ENCODE measurements at places on chromosomes 1 and 21.

DNA sequence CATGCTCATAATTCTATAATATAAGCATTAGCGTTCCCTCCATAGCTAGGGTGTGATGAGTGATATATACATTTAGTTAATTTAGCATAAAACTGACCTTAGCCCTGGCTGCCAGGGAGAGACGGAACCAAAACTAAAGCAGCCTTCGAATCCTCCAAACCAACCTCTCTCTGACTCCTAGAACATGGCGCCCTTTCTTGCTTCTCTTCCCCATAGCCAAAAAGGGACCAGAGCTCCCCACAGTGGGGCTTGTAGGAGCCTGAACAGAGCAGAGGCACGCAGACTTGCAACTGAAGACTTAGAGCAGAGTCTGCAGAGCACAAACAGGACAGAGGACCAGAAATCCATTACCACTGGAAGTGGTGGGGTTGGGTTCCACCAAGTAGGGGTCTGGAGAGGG lies 17.7 kb downstream of the IRF2BP2 start:
- DNase-seq: no peak

DNA sequence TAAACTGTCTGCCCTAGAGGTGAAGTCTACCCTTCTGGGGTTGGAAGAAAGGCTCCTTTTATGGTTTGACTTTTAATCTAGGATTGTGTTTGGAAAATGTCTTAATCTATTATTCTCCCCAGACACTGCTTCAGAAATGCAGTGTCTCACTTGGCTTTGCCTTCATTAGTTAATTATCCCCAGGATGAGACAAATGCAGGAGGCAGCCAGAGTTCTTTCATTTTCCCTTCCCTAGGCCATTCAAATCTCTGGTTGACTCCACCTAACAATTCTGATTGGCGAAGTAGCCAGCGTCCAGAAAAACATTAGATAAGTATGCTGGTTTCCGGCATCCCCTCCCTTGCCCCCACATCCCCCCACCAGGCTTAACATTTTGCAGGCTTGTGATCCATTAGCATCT lies 325.8 kb upstream of the PBX1 start:
- no peak for DNase-seq

GRCh38 chr1:27118440-27118689 lies 36.6 kb downstream of the SLC9A1 start:
- no peak for DNase-seq

- no peak for DNase-seq
Measured at GRCh38 chr21:35682904-35683549, 377.3 kb downstream of the SETD4 start.

- no peak for DNase-seq
Measured at GRCh38 chr21:41048145-41048544, 119.8 kb upstream of the BACE2 start.

DNA sequence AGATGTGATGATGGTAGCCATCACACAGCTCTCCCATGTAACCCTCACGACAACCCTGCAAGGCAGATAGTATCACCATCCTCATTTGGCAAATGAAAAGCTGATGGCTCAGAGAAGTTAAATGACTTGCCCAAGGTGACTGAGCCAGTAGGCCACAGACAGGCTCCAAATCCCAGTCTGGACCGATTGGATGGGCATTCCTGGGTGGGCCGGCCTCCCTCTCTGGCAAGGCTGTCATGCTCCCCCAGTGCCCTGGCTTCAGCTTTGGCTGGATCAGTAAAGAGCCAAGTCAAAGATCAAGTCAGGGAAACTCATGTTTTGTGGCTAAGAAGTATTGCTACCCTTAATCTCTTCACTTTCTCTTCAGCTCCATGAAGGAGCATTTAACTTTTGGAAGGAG lies 41.2 kb downstream of the CDCP2 start:
- no peak for DNase-seq

DNA sequence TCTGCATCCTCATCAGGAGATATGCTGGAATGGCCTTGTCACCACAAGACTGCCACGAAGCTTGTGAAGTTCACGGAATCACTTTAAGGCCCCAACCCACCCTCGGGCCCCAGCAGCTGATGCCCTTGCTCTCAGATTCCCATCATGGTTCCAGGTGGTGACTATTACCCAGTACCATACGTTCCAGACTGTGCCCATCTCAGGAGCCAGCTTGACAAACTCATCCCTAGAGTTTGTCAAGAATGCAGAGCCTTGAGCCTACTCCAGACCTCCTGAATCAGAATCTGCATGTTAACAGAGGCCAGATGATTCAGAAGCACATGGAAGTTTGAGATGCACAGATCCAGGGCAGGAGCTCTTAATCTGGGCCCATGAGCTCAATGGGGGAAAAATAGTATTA lies 53.9 kb upstream of the RBM15 start:
- DNase-seq: no peak

- DNase-seq: no peak
Measured at GRCh38 chr1:25256578-25256965, 9.3 kb upstream of the RSRP1 start.

DNA sequence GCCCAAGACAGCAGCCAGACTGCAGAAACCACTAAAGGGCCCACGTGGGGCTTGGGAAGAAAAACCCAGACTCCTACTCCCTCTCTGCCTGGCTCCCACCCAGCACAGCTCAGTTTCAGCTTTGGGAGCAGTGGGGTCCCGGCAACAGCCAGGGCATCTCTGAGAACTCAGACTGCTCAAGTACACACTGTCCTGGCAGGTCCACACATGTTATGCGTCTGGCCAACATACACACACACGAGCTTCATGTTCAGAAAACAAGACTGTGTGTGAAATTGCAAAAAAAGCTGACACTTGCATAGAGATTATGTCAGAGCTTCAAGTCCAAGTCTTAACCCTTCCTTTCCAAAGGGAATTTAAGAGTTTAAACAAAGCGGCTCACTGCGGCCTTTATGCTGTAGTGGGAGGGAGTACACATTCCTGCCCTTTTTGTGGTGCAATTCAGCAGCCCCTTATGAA lies 136.6 kb upstream of the CD34 start:
- no peak for DNase-seq

- DNase-seq: no peak
Measured at GRCh38 chr1:41734201-41734970, 184.3 kb downstream of the HIVEP3 start.

DNA sequence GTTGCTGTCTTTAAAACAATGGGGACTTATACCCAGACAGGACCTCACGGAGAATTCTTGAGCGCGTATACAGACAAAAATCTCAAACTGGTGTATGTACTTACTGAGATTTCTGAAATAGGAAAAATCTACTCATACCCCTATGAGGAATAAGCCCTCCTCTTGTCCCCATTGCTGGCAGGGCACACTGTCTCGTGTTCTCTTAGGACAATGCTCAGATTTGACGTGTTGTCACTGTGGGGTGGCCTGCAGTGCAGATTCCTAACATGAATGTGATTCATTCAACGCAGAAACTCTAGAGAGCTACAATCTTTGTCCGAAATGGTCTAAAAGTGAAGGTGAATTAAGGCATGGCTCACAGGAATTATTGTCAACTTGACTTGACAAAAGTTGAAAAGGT lies 31.1 kb upstream of the PDE9A start:
- DNase-seq: no peak

GRCh38 chr1:164635059-164635802 lies 76.2 kb downstream of the PBX1 start:
- no peak for DNase-seq

DNA sequence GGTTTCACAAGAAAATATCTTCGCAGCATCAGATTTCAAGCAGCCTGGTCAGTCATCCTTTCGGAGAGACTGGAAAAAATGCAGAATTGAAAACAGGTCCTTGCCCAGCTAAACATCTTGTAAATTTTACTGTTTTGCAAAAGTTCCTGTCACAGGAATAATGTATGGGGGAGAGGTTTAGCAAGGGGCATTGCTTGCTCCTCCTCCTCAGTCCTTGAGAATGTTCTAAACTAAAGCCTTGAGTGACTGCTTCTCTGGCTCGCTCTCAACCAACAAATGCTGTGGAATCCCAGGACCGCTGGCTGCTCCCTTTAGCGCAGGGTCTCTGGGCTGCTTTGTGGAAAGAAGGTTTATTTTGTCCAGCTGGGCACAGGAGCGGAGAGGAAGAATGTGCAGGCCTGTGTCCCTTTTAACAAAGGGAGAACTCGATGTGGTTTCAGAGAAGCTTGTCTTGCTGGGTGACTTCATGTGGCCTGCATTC lies 33.6 kb upstream of the FHAD1 start:
- DNase-seq: no peak

- no peak for DNase-seq
Measured at GRCh38 chr1:177905686-177906085, 64.2 kb downstream of the SEC16B start.

DNA sequence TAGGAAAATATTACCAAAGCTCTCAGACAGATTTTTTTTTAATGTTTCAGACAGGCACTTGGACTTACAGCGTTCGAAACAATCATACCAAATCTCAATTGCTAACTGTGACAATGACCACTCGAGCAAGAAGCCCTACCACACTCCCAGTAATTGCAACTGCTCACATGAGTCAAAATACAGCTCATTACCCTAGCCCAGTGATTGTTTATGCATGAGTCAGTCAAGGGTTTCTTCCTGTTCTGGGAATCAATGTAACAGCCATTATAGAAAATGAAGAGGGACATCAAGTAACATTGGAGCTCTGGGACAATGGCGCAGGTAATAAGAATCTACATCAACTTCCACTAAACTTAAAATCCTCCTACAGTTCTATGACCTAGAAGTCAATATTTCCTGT lies 56.1 kb upstream of the SH3GLB1 start:
- no peak for DNase-seq

- DNase-seq: no peak
Measured at GRCh38 chr1:210938416-210938925, 195.5 kb downstream of the KCNH1 start.

DNA sequence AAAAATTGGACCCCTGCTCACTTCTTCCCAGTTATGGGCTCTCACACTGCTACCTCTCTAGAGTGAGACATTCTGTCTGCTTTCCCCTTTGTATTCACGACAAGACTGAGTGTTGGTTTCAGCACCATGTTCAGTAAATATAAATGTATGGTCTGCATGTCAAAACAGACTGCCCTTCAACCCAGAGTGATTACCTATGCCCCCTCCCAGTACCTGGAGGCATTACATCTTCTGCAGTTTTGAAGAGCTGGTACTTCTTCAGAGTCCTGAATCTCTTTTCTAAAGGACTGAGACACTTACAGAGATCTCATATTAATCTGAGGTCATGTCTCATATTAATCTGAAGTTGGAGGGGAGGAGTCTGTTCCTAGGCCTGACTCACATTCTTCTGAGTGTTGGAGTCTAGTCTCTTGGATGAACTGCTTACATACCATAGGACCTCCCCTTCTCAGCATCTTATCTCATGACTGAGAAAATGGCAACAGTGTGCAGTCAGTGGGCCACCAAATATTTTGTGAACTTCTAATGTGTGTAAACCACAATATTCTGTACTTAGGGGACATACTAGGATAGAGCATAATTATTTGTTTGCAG lies 80.3 kb downstream of the RGL1 start:
- DNase-seq: no peak

- no peak for DNase-seq
Measured at GRCh38 chr1:22142315-22143064, 407 bp downstream of the WNT4 start.

- no peak for DNase-seq
Measured at GRCh38 chr1:39081271-39082009, 55.3 kb downstream of the NDUFS5 start.

DNA sequence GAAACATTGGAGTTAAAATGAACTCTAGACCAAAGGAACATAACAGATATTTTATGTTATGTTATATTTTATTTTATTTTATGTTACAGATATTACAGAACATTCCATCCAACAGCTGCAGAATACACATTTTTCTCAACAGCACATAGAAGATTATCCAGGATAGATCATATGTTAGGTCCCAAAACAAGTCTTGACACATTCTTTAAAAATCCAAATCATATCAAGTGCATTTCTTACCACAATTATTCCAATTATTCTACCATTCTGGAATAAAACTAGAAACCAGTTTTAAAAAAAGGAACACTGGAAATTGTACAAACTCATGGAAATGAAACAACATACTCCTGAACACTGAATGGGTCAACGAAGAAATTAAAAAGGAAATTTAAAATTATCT lies 30.9 kb upstream of the PIGK start:
- DNase-seq: no peak

GRCh38 chr1:172536256-172536655 lies 3.3 kb downstream of the SUCO start:
- no peak for DNase-seq

GRCh38 chr1:29517251-29518086 lies 281.1 kb downstream of the PTPRU start:
- no peak for DNase-seq

- DNase-seq: peak; percentile 24
Measured at GRCh38 chr1:167439301-167439988, 78.9 kb downstream of the CD247 start.

- DNase-seq: no peak
Measured at GRCh38 chr1:73943270-73943669, 254.7 kb downstream of the LRRIQ3 start.

- DNase-seq: no peak
Measured at GRCh38 chr1:8112611-8113261, 86.6 kb upstream of the ERRFI1 start.

DNA sequence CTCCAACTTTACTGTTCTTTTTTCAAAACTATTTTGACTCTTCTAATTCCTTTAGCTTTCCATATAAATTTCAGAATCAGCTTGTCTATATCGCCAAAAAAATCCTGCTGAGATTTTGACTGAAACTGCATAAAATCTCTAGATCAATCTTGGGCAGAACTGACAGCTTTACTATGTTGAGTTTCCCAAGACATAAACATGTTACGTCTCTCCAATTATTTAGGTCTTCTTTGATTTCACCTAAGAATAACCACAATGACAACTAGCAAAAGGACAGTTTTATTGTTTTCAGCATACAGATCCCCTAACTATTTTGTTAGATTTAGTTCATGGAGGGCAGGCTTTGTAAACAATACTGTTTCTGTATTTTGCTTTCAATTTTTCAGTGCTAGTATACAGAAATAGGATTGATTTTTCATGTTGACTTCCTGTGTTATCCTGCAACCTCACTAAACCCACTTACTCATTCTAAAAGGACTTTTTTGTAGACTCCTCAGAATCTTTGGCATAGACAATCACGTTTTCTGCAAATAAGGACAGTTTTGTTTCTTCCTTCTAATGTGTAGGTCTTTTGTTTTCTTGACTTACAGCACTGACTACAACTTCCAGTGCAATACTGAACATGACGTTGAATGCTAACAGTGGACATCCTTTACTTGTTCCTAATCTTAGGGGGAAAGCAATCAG lies 63.4 kb downstream of the NPHP4 start:
- no peak for DNase-seq

DNA sequence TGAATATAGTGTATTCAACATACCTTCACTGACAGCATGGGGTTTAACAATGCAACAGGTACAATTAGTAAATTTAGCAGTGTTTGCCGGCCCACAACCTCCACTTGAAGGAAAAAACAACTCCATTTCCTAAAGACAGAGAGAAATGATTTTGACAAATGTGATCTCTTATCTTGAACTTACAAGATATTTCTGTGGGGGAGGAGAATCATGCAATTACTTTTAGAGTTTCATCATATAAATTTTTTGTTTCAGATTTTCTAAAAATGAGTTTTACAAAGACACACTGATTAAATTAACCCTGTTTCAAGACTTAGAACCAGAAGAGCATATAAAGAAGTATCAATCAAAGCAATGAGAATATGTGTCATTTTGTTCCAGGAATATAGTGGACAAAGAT lies 80.3 kb downstream of the NME7 start:
- no peak for DNase-seq
